ENCODE measurements at places on chromosomes 16 and 17. TPM values are rescaled to one million over a fixed set of nuclear protein-coding genes. Genes with fewer than 3 reads are reported as not detected.

- no peaks in the 10 kb centered on the region for H3K27me3 ChIP-seq
- H3K4me3 ChIP-seq, result no peak overlapping the region
- H3K4me1 ChIP-seq, result peaks cover 38% of the 10 kb centered on the region
- no peak overlapping the region for H3K27ac ChIP-seq
These were observed 117.2 kb downstream of the SOCS1 start for GRCh38 chr16:11138769-11139325.

DNA sequence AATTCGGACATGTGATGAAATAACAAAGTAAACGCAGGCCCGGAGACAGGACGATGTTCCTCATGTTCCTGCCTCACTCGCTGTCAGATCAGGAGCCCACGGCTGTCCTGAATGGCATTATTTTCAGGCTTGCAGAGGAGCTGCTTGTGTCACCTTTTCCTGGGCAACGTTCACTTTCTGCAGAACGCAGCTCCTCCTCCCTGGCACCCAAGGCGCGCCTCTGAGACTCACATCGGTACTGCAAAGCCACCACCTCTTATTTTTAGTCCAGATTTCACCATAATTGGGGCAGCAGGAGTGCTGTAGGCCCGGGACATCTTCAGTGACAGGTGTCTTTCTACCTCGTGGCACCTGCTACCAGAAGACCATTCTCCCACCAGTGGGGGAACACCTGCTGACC lies 8.0 kb upstream of the C16orf96 start:
- H3K27ac ChIP-seq, result no peak overlapping the region
- H3K36me3 ChIP-seq, result no peaks in the 10 kb centered on the region
- H3K27me3 ChIP-seq, result no peaks in the 10 kb centered on the region
- H3K4me3 ChIP-seq, result no peak overlapping the region

- no peaks in the 10 kb centered on the region for H3K4me1 ChIP-seq
- H3K27ac ChIP-seq, result no peak overlapping the region
- no peak overlapping the region for H3K4me3 ChIP-seq
- peaks cover 2% of the 10 kb centered on the region for H3K36me3 ChIP-seq
- DNase-seq, result no peak
- no peaks in the 10 kb centered on the region for H3K27me3 ChIP-seq
These were observed 2.8 kb upstream of the PPP1R27 start for GRCh38 chr17:81837641-81838040.

DNA sequence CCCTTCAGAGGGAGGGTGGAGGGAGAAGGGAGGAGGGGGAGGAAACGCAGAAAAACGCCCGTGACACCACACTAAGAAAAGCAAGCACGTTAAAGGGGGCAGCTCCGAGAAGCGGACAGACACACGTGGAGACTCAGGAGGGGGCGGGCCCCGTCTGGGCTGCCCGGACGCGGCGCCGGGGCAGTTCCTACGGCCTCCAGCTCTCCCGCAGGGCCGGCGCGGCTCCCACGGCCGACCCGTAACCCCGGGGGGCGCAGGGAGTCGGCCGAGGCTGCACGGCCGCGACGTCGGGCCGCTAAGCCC lies 362 bp downstream of the KLHDC4 start:
- peak overlapping the region; percentile 94 for H3K4me3 ChIP-seq
- peaks cover 34% of the 10 kb centered on the region for H3K36me3 ChIP-seq
- H3K4me1 ChIP-seq, result no peaks in the 10 kb centered on the region
- H3K27me3 ChIP-seq, result no peaks in the 10 kb centered on the region
- H3K27ac ChIP-seq, result peak overlapping the region; percentile 5
- no peak for DNase-seq

DNA sequence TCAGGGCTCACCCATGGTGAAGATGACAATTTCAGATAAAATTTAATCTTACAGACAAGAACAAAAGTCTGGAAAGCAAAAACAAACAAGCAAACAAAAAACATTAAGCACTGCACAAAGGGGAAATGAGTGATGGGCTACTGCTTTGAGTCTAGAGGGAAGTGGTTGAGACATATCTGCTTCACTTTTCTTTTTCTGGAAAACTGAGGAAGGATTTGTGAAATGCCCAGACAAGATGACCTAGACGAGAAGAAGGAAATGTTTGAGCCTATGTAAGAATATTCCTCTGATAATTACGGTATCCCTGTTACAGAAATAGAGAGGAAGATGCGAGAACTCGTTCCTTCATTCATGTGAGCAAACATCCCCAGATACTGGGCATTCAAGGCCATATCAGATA lies 11.5 kb upstream of the HYDIN start:
- H3K27ac ChIP-seq, result no peak overlapping the region
- H3K27me3 ChIP-seq, result no peaks in the 10 kb centered on the region
- H3K4me3 ChIP-seq, result no peak overlapping the region
- DNase-seq, result no peak

DNA sequence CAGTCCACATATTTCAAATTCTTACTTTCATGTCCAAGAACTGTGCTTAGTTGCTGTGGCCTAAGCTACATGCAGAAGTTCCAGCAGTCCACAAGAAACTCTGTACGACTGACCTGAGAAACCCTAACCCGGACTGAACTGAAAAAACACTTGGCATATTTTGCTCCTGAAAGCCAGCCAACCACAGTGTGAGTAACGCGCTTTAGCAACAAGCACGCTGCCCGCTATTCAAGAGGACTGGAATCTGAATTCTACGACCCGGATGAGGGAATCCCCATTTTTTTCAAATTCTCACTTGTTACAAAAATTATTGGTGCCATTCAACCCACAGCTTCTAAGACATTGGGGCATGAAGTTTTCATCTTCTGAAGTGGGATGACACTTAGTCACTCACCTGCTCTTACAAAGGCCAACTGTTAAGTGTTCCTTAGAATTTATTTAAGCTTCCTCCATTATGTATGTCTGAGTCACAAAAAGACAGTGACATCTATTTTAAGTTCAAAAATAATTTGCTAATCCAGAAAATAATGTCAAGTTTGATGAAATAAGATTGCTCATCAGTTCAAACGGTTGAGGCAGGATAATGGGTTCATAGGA lies 78.7 kb downstream of the CDYL2 start:
- no peaks in the 10 kb centered on the region for H3K27me3 ChIP-seq
- no peaks in the 10 kb centered on the region for H3K36me3 ChIP-seq
- no peak for DNase-seq
- H3K27ac ChIP-seq, result no peak overlapping the region
- H3K4me3 ChIP-seq, result no peak overlapping the region

The ST6GALNAC1 gene
- 0.25 TPM for total RNA-seq

The CDYL2 gene
- 12.8 TPM for total RNA-seq

The MRM1 gene
- total RNA-seq, result 13.3 TPM

The FOXL1 gene
- total RNA-seq, result 0.11 TPM

All from endodermal cell (in vitro differentiated cells).